ENCODE measurements at places on chromosomes 11 and 22.

DNA sequence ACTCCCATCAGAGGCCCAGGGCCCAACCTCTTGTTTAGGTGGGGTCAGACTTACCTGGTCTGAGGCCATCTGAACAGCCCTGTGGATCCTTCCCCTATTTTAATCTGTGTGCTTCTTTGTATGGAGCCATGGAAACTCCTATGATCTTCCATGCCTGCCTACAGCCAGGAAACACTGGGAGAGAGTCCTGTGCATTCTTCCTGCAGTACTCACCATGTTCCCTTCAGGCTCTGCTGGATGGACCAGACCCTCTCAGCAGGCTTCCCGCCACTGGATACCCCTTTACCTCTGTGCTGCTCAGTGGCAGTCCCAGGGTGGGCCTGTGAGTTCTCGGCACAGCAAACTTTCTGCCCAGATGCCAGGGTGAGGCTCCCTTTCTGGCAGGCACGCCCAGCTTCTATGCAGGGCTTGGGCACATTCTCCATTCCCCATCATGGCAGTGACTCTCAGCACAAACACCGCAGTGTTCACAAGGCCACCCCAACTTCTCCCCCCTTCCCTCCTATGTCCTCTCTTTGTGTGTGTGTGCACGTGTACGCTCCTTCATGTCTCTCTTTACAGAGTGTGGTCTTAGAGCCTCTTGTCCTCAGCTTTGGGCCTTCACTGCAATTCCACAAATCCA, 34.8 kb downstream of the NEU3 start:
- DNase-seq, result no peak

GRCh38 chr11:111676878-111677585, 74.8 kb downstream of the SIK2 start:
- DNase-seq, result no peak

DNA sequence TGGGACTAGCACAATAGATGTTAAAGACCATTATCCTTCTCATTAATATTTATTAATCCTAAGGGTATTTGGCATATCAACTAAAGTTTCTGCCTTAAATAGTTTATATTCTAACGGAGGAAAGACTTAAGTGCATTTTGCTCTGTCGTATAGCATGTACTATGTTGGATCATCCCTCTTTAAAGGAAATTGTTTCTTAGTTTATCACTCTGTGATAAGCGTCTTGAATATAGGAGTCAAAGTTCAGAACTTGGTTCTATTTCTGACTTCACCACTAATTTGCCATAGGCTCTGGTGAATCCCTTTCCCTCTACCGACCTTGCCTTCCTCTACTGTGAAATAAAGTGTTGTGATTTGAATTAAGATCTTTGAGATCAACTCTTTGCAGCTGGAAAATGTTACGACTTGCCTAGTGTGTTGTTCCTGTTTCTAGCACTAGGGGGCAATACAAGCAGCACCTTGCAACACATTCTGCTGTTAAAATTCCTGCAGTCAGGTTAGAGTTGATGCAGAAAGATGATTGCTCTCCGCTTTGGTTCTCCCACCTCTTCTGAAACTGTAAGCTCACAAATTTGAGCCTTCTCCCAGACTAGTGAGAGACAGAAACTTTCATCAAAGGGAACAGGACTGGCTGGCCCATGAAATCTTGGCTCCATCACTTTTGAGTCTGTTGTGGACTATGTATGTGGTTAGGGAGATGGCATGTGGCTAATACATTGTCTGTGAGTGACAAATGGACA, 27.8 kb upstream of the ZNRF3 start:
- peak; percentile 80 for DNase-seq

GRCh38 chr22:30919973-30920372, 48.6 kb downstream of the MORC2 start:
- DNase-seq, result no peak

DNA sequence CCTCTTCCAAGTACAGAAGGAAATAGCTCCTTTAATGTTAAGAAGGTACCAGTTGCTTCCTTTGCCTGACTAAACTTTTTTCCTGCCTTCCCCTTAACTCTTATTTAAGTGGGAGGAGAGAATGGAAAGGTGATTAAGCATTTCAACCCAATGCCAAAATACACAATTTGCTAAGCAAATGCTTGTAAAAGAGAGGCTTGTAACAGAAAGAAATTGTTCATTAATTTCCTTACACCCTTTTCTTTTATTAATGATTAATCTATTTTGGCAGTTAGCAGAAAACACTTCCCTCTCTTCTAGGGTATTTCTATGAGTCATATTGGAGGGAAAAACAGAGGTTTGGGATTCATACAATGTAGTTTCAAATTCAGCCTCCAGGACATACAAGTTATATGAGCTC, 427.6 kb upstream of the FAT3 start:
- no peak for DNase-seq

DNA sequence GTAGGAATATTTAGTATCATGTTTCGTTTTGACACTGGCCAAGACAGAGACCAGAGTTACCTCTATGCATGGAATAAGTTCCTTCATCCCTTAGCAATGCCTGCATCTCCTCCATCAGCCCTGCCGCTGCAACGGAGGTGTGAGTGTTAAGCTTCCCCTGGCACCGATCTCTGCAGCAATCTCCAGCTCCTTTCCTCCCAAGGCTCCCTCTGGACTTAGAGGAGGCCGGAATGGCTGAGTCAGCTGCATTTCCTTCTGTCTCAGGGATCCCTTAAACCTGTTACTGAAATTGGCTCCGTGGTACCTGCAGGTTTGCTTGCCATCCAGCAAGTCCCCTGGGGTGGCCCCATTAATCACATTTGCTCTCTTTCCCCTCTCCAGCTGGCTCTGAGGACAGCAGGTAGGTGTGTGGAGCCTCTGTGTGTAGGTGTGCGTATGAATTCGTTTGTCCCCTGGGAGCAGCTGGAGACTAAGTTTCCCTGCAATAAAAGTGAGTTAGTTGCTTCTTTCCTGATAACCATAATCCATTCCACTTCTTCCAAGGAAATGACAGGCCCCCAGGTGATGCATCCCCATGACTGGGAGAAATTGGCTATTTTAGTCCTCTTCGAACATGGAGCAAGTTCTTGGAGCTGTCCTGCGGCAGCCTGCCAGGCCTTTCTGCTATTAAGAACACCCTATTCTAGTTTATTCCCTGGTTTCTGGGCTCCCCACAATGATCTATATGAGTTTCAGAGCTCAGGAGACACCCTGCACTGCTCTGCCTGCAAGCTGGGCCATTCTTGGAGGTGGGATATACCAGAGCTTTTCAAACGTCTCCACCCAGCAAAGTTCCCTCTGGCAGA, 457.2 kb upstream of the CADM1 start:
- DNase-seq, result no peak
